Kidney epithelial cell (primary cell): ENCODE measurements at places on chromosomes 7 and 10. TPM values are rescaled to one million over a fixed set of nuclear protein-coding genes. Genes with fewer than 3 reads are reported as not detected.
A peak's percentile ranks its signal among the peaks of the same experiment; 100 is the strongest.

DNA sequence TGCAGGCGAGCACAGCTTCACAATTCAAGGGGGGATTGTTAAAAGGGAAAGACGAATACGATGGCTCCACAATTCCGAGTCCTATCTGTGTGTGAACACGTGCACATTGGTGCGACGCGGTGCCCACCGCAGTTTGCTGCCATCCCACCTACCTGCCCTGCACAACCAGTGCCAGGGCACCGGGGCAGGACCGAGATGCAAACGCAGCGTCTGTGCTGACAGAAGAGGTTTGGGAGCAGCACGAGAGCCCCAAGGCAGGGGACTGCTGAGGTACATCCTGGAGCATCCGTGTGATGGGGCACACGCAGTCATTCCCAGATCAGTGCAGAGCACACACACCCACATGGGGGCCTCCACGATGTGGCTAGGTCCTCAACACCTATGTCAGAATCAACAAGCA, 221.3 kb downstream of the DNAJB6 start:
- no peak for DNase-seq

The GDF2 gene
- not detected in 2 replicates for total RNA-seq

GRCh38 chr7:100190048-100190711, 12.5 kb downstream of the STAG3 start:
- DNase-seq: no peak

The SLC29A4 gene
- 6.1 and 6.5 TPM in 2 replicates for total RNA-seq

The NKX2-3 gene
- not detected in 2 replicates for total RNA-seq

GRCh38 chr7:79984210-79984609, 150.4 kb upstream of the GNAI1 start:
- no peak for DNase-seq

DNA sequence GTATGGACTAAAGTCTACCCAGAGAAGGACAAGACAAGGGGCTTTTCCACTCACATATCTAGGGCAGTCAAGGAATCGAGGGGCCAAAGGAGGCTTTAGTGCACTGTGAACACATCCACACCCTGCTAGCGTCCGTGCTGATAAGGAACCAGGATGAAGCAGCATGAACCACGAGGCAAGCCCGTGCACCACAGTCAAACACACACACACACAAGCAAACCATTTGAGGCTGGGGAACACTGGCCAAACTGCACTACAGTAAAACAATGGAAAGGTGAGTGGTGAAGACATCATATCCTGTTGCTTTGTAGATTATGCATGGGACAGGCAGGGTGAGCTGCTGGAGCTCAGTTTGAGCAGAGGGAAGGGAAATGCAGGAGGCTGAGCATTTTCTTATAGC, 177.4 kb upstream of the CDCA7L start:
- DNase-seq: no peak

The AGR2 gene
- 7.4 and 20.2 TPM in 2 replicates for total RNA-seq

The SLK gene
- 31.4 and 35.8 TPM in 2 replicates for total RNA-seq

- DNase-seq: peak; percentile 100
Measured at GRCh38 chr10:17216217-17216900, 11.7 kb upstream of the VIM start.
